Stimulated activated CD8-positive, alpha-beta memory T cell treated with anti-CD3 and anti-CD28 coated beads, Interleukin-7, amount 100 ng/mL, for 48 hours (primary cell): ENCODE measurements at places on chromosomes 13 and 19.
A peak's percentile ranks its signal among the peaks of the same experiment; 100 is the strongest.

- DNase-seq: no peak
Observed at GRCh38 chr13:48278806-48279205, 24.7 kb upstream of the RB1 start.

DNA sequence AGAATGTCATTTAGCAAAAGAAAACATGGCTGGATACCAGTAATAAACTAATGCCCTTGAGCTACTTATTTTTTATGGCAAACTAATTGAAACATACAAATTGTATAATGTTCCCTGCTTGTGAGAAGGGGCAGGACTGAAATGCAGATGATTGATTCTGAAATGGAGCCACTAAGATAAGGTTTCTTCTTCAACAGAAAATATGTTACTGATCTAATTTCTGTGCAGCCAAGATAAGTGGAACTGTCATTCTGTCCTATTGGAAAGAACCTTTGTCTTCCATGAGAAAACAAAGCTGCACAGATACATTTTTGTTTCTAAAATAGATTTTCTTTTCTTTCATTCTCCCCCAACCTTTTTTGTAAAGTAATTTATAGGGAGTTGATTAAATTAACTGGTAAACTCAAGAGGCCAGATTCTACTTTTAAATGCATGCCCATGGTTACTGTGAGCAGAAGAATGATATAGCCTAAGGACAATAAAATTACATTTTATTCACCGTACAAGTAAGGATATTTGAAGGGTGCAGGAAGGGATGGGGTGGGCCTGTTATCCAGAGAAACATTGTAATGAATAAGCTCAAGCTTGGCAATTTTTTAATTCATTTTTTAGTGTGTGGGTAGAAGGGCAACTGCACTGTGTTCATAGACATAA is 39.9 kb downstream of the STARD13 start:
- DNase-seq: no peak

- no peak for DNase-seq
Observed at GRCh38 chr19:38511074-38511708, 77.7 kb downstream of the RYR1 start.

DNA sequence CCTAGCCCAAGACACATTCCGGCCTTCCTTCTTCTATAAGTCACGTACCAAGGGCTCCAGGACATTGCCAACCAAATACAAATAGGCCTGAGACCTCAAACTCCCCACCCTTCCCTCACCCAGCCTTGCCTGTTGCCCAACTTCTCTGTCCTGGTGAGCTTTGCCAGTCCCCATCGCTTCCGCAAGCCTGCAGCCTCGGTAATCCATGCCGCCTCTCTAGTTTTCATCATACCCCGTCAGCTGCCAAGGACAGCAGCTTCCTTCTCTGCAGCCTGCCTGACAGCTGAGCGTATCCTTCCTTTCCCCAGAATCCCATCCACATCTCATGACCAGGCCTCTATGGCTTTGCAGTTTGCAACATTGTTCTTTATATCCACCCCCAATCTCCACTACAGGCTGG is 36.6 kb upstream of the POMP start:
- no peak for DNase-seq

DNA sequence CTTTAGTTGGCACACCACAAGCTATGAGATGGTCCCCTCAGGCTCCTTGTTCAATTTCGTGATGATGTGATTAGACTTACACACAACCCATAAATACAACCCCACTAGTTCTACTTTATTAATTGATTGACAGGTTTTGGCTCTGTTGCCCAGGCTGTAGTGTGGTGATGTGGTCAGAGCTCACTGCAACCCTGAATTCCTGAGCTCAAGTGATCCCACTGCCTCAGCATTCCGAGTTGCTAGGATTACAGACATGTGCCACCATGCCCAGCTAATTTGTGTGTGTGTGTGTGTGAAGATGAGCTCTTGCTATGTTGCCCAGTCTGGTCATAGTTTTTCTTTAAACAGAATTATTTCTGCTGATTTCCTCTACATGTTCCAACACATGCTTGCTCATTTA is 17.5 kb upstream of the HTR2A start:
- no peak for DNase-seq

GRCh38 chr19:29985196-29985595 is 43.2 kb downstream of the URI1 start:
- no peak for DNase-seq

DNA sequence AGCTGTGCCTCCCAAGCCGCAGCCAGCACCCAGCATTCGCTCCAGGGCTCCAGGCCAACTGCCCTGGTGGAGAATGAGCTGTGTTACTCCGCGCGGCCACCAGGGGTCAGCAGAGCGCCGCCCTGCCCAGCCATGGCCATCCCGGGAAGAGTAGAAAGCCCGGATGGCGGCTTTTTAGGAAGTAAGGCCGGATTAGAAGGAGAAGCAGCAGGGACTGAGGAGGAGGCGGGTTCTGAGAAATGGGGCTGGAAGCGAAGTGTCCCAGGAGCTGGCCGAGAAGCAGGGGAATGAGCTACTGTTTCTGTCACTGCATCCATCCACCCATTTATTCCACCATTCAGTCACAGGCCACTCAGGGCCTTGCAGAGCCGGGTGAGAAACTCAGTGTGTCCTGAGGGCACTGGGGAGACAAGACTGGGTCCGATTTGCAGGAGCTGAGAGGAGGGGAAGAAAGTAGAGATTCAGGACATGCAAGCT is 6.6 kb upstream of the NPAS1 start:
- DNase-seq: peak; percentile 13

DNA sequence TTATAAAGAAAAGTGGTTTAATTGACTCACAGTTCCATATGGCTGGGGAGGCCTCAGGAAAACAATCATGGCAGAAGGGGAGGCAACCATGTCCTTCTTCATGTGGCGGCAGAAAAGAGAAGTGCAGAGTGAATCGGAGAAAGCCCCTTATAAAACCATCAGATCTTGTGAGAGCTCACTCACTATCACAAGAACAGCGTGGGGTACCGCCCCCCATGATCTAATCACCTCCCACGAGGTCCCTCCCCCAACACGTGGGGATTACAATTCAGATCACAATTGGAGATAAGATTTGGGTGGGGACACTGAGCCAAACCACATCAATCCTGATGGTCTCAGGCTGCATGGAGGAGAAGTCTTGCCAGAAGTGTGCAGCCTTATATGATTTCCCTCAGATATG is 26.0 kb downstream of the TM9SF2 start:
- DNase-seq: no peak

DNA sequence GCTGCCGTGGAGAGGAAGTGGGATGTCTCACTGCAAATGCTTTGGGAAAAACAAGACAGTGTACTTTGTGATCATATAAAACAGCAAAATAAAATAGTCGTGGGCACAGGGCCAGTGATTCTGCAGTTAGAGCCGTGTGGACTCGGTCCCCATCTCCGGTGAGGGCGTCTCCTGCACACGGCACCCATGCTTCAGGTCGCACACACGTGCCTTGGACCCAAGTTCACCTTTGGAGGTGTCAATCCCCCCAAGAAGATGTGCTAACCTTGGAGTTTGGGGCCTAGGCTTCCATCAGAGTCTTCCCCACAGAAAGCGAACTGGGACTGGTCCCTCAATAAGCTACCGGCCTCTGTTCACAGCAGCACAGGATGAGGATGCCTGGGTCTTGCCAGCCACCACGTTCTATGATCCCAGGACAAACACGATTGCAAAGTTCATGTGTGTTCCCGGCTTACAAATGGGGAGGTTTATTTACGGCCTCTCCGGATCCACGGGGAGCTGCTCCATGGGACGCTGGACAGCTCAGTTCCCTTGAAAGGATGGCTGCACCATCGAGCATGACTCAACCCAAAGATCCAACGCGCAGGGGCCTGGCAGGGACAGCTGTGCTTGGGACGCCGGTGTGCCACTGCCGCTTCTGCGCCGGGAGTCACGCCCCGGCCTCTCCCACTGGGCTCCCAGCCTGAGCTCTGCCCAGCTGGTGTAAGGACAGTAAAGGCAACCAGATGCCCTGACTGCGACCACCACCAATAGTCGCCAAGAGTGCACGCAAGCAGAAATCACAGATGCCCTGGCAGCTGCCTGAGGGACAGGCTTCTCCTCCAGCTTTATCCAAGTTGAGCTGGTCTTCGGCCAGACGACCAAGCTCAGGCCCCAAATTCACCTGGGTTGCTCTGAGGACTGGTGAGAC is 8.6 kb downstream of the GAS6 start:
- no peak for DNase-seq

GRCh38 chr13:74210693-74211393 is 76.6 kb upstream of the KLF12 start:
- DNase-seq: no peak

GRCh38 chr13:31236211-31236786 is 36.5 kb downstream of the B3GLCT start:
- DNase-seq: no peak

- no peak for DNase-seq
Observed at GRCh38 chr19:10719466-10719961, 1.6 kb downstream of the DNM2 start.

DNA sequence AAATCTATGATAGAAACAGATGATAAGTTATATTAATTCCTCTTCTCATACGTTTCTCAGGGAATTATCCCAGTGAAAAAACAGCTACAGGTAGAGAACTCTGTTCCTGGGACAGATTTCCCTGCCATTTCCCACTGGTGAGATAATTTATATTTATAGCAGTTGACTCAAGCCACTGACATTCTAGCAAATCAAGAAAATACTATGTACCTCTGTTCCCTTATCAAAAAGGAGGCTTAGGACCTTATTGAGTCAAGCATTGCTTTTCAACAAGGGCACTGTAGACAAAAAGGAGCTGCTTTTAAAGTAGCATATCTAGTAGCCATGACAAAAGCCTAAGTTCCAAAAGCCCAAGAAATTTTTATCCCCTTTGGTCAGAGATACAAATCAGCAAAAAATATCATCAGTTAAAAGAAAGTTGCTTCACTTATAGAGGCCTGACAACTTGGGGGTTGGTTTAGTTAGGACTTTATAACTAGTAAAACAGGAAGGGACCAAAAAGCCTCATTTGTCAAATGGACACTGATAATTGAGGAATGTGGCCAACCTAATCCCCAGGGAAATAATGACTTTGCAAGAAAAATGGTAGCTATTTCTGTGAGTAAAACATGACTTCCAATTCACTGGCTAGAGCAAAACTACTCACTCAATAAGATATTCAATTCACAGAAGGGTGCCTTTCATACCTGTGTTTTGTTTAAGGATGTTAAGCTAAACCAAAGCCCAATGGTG is 652.5 kb downstream of the SLITRK1 start:
- DNase-seq: no peak

- DNase-seq: no peak
Observed at GRCh38 chr13:95781016-95781415, 104.1 kb downstream of the DNAJC3 start.

GRCh38 chr13:101690871-101691270 is 238.4 kb downstream of the ITGBL1 start:
- DNase-seq: no peak

DNA sequence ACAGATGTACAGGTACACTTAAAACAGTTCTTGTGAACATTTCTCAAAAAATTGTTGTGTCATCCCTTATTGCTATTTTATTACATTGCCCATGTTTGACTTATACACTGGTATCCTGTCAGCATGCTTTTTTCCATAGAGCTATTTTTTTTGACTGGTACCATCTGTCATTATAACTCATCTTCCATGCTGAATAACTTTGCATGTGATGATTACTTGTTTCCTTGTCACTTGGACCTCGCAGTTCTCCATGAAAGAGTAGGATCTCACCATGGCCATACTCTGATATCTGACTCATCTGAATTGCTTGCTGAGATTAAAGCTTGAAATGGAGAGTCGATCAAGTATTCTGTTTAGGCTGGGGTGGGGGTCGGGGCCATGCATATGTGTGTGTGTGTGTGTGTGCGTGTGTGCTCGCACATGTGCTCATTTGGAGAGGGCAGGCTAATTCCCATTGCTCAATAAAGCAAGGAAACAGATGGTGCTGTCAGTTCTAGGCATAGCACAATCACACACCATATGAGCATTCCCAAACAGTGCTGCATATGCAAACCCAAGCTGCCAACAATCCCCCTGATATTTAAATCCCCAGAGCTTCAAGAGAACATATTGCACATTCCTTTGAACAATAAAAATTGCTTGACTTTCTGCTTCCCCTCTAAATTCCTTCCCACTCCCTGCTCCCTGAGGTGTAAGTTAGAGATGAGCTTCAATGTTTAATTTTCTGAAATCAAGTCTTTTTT is 62.9 kb downstream of the NHLRC3 start:
- DNase-seq: no peak
